Midbrain (tissue), 1 donor: ENCODE measurements at places on chromosomes 2 and 18.

- DNase-seq = no peak
Observed at GRCh38 chr2:186884587-186884986, 35.6 kb upstream of the ZSWIM2 start.

- no peak for DNase-seq
Observed at GRCh38 chr2:173792741-173793140, 172.4 kb downstream of the SP3 start.

DNA sequence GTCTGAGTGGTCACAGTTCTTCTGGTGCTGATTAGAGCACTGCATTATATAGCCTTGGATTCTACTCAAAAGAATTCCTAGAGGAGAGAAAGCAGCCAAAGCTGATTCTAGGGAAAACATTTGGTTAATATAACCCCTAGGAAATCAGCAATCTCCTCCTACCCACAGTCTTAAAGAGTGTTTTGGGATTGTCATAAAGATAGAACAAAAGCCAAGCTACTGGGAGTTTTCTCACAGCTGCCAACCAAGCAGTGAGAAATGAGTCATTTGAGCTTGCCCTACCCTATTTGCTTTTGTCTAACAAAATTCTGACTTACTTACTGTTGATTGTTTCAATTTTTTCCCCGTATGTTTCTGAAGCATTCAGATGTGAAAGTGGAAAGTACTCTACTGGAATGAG, 469.3 kb downstream of the PLCL1 start:
- DNase-seq = no peak

DNA sequence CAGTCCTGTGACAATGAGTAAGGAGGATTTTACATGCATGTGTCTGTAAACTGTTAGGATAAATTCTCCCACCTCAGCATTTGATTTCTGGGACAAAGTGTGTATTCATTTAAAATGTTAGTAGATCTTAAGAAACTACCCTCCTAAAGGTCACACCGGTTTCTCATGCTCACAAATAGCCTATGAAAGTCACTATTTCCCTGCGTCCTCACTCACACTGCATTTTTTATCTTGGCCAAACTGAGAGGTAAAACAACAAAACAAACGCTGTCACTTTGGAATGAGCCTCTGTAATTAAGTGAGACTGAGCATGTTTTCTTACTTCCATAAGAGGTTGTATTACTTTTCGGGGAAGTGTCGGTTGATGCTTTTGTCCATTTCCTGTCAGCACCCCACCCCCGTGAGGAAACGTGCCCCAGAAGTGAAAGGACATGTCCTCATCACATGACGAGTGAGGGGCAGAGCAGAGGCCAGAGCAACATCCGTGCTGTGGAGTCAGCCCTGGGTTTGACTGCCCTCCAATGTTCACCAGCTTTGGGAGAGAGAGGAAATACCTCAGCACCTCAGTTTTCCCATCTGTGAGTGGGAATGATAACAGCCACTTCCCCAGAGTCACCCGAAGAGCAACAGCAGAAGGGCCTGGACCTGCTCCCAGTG, 3.1 kb downstream of the GYPC start:
- no peak for DNase-seq

- no peak for DNase-seq
Observed at GRCh38 chr2:49251766-49252165, 97.5 kb upstream of the FSHR start.

- no peak for DNase-seq
Observed at GRCh38 chr2:129320288-129320687, 659.2 kb upstream of the RAB6C start.

GRCh38 chr2:3460831-3461800, 58.2 kb downstream of the ADI1 start:
- DNase-seq = no peak

GRCh38 chr2:179771791-179772190, 89.6 kb downstream of the ZNF385B start:
- no peak for DNase-seq

DNA sequence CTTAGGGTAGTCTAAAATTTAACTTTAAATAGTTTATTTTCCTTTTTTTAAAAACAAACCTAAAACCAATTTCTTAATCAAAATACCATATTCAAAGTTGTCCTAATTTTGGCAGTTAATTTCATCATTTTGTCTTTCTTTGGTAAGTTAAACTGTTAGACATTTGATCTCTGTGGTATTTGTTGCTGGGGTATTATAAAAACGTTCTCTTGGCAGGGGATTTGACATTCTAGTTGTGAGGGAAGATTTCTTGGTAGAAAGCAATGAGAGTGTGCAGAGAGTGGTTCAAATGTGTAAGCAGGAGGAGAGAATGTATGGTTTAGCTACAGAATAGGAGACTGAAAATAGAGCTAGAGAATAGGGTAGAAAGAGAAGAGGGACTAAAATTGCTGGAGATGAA, 14.6 kb downstream of the GULP1 start:
- DNase-seq = no peak

DNA sequence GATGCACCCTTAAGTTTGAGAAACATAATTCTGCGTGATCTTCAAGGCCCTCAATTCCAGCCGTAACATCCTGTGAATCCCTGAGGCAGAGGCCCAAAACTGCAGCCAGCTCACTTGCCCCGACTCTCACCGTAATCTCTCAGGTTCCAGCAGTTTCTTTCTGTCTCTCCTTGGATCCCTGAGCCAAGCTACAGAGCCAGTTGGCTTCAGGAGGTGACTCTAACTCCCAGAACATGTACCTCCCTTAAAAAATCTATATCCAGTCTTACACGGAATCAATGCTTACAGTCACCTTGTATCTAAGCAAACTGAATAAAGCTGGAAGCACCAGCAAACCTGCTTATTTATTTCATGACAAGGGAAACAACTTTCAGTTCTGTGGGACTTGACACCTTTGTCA, 300.4 kb downstream of the SETBP1 start:
- DNase-seq = no peak

GRCh38 chr18:57931038-57931437, 113.0 kb upstream of the NEDD4L start:
- DNase-seq = no peak

GRCh38 chr2:28293416-28293815, 99.2 kb upstream of the FOSL2 start:
- no peak for DNase-seq
